Hepatocyte (in vitro differentiated cells): ENCODE measurements at places on chromosomes 13 and 19. TPM values are rescaled to one million over a fixed set of nuclear protein-coding genes. Genes with fewer than 3 reads are reported as not detected.
A peak's percentile ranks its signal among the peaks of the same experiment; 100 is the strongest.

DNA sequence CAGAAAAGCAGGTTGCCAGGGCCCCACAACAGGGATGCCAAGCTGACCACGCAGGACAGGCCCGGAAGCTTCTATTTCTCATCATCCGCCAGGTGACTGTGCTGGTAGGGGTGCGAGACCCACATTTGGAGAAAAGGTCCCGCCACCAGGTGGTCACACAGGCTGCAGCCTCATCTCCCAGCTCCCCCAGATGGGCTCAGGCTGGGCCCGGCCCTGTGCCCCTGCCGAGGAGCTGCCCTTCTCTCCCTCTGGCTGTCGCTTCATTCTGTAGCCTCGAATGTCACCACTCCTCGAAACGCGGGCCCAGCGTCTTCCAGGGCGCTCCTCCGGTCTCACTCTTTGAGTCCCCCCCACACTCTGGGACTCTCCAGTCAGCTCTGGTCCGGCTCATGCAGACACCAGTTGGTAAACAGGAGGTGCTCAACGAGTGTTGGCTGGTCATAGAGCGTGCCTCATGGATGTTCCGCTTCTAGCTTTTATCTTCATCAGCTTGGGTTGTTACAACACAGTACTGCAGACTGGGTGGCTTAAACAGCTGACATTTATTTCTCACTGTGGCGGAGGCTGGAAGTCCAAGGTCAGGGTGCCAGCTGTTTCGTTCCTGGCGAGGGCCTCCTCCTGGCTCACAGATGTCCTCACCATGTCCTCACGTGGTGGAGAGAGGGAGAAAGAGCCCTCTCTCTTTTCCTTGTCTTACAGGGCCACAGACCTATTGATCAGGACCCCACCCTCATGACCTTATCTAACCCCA lies 87.1 kb downstream of the TEX29 start:
- no peak for DNase-seq

GRCh38 chr13:25581351-25581750 lies 209.6 kb downstream of the ATP8A2 start:
- no peak for DNase-seq

GRCh38 chr19:30739394-30739793 lies 367.2 kb downstream of the ZNF536 start:
- no peak for DNase-seq

- no peak for DNase-seq
Measured at GRCh38 chr19:33630880-33631608, 9.3 kb downstream of the CHST8 start.

Gene CGB8
- polyA plus RNA-seq: 0.53 TPM in 1 of 2 replicates, not detected in the other

GRCh38 chr19:33639035-33639681 lies 17.4 kb downstream of the CHST8 start:
- DNase-seq: no peak

DNA sequence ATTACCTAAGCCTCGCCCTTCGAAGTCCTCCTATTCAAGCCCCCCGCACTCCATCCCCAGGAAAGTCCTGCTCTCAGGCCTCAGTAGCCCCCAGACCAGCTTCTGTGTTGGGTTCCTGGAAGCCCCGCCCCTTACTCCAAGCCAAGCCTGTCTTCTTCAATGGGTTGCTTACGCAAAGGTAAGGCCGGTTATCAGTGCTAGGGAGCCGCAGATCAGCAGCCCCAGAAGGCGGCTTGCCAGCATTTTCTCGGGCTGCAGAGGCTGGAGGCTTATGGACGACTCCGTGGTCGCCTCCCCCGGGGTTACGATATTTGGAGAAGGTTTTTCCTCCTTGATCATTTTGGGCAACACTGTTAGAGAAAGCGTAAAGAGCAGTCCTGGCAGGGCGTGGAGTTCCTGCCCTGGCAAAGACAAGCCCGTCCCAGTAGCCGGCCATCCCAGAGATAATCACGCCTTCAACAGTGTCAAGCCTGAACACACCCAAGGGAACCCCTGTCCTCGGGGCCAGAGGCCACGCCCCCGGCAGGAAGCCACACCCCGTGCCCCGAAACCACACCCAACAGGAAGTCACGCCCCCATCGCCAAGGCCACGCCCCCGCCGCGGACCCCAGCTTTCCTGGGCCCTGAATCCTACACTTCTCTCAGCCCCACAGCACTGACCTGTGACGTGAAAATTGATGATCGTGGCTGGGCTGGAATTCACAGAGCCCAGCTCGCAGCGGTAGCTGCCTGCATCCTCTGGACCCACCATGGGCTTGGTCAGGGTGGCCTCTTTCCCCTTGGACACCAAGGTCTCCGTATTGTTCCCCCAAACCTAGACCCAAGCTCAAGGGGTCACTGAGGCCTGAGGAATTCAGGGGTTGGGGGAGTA lies 954 bp upstream of the RASIP1 start:
- DNase-seq: no peak

Gene TUBB4A
- 7.3 and 7.9 TPM in 2 replicates for polyA plus RNA-seq

Gene MIPEP
- polyA plus RNA-seq: 17.1 and 19.2 TPM in 2 replicates

GRCh38 chr19:8721334-8721733 lies at the start of gene OR2Z1:
Gene OR2Z1, plus strand, starts transcription at chr19:8721634. Its CDS starts 9,395 bp downstream, at chr19:8731029.
- no peak for DNase-seq

DNA sequence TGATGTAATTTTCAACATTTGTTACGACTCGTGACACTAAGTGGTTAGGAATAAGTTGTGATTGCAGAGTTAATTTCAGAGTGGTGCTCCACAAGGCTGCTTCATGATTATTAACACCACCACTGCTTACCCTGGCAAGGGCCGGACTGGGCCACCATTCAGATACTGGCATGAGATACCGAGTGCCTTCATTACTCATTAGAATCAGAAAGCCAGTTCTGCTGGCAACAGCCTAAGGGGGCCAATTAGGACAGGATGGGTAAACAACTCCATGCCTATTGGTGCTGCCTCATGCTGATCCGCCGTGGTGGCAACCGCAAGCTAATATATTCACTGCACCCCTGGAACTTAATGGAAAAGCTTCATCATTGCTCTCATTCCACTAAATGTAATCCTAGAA lies 575.1 kb downstream of the EFNB2 start:
- no peak for DNase-seq

- DNase-seq: peak; percentile 61
Measured at GRCh38 chr13:95115525-95115924, 185.7 kb downstream of the ABCC4 start.

Gene SAE1
- polyA plus RNA-seq: 97.2 and 98.8 TPM in 2 replicates

DNA sequence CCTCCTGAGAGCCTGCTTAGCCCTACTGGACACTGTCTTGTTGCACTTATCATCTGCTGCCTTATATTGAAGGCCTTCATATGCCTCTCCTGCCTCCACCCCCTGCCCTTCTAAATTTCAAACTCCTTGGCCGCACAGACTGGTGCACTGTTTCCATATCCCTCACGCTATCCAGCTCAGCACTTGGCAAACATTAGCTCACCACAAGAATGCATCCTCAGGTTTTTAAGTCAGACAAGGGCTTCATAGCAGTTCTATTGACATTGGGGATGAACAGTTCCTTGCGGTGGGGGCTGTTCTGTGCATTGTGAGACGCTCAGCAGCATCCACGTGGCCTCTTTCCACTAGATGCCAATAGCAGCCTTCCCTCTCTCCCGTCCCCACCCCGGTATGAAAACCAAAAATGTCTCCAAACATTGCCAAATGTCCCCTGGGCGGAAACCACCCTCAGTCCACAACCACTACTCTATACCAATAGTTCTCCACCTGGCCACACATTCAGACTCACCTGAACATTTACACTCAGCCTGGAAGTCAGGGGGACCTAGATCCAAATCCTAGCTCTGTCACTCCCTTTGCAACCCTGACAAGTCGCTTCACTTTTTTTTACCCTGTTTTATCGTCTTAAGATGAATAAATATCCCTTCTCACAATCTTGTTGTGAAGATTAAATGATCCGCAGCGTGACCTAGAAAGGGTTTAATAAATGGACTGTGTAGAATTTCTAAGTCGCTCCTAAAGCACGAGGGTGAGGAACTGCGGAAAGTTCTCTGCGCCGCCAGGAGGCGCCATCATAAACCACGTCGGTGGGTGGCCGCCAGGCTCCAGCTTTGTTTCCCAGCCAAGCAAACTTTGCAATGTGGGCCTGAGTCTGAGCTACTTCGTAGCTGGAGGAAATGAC lies 3.6 kb upstream of the CEACAM3 start:
- DNase-seq: peak; percentile 51

- DNase-seq: no peak
Measured at GRCh38 chr13:95451656-95452055, 100.9 kb upstream of the CLDN10 start.

- no peak for DNase-seq
Measured at GRCh38 chr13:102704238-102705058, 9.6 kb upstream of the METTL21C start.

DNA sequence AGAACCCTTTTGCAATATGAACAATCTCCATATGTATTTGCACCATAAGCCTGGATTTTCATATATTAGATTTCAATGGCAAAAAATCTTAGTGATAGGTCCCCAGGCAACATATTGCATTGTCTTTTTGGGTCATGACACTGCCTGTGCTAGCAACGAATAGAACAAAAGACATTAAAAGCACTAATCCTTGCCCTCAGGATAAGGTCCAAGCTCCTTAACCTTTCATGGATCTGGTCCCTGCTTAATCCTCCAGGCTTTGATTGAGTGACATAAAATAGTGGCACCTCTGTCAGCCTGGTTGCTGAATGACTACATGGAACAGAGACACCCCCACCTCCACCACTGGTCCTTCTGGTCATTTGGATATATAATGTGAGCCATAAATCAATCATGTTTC lies 134.4 kb downstream of the RBM26 start:
- no peak for DNase-seq

- DNase-seq: no peak
Measured at GRCh38 chr13:60707878-60708277, 310.9 kb downstream of the TDRD3 start.

GRCh38 chr13:32036126-32036695 lies 4.6 kb downstream of the FRY start:
- no peak for DNase-seq

DNA sequence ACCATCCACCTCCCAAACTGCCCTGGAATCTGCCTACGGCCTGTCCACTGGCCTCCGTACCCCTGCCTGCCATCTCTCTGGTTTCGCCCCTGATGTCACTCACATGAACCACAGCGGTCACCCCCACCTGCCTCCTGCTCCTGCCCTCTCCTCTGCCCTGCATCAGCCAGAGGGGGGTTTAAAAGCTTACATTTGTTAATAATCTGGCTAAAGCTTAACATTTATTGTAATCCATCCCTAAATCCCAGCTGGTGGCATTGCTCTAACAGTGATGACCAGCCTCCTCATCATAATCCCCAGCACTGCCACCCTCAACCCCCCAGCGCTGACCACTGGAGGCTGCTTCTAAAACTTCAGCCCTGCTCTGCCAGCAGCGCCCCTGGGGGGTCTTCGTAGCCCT lies 38.9 kb downstream of the DNM2 start:
- DNase-seq: no peak

DNA sequence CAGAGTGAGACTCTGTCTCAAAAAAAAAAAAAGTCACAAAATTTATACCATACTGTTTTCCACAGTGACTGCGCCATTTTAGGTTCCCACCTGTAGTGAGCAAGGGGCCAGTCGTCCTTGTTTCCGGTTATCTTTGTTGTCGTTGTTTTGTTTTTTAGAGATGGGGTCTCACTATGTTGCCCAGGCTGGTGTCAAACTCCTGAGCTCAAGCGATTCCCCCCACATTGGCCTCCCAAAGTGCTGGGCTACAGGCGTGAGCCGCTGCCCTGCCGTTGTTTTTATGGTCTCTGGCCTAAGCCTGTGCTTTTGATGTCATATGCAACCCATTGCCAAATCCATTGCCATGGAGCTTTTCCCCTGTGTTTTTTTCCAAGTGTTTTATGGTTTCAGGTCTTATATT lies 3.3 kb downstream of the UPF3A start:
- no peak for DNase-seq

- DNase-seq: peak; percentile 41
Measured at GRCh38 chr19:35063940-35064818, 22.7 kb downstream of the HPN start.

DNA sequence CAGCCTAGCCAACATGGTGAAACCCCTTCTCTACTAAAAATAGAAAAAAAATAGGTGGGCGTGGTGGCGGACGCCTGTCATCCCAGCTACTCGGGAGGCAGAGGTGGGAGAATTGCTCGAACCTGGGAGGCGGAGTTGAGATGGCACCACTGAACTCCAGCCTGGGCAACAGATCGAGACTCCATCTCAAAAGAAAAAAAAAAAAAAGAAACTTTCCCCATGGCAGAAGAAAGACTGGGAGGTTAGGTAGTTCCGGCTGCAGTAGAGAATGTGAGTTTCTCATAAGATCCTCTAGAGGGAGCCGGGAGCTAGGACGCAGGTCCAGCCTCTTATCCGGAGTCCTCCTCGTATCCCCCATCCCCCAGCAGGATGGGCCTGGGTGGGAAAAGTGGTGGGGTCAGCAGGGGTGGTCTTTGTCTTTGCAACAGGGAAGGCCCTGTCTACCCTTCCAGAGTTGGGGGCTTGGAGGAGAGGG lies 13.2 kb upstream of the CREB3L3 start:
- peak; percentile 83 for DNase-seq

- no peak for DNase-seq
Measured at GRCh38 chr19:11171144-11171543, 15.6 kb upstream of the SPC24 start.

Gene RGS9BP
- 2.1 and 3.0 TPM in 2 replicates for polyA plus RNA-seq

GRCh38 chr13:60396783-60397703 lies at the start of gene TDRD3:
Gene TDRD3, plus strand, starts transcription at chr13:60397220. Its CDS starts 145 bp downstream, at chr13:60397365.
- DNase-seq: peak; percentile 91

- DNase-seq: peak; percentile 50
Measured at GRCh38 chr13:66657165-66657881, 572.8 kb downstream of the PCDH9 start.

Gene PTH2
- polyA plus RNA-seq: not detected in 2 replicates

DNA sequence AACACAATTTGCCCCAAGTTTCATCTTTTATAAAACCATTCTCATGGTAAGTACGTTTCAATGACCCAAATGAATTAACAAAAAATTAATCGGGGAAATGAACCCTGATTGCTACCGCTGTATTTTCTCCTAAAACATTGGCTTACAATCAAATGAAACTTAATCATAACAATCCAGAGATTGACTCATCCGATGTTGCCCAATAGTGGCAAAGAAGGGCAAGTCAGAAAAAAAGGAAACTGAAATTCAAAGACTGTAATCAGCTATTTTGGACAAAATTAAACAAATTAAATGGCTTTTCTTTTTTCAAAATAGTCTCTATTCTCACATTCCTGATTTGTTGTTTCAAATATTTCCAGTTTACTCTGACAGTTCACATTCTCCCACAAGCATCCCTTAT lies 3.9 kb upstream of the ACOD1 start:
- DNase-seq: no peak

GRCh38 chr19:36876993-36877938 lies 26.6 kb downstream of the ZNF345 start:
- DNase-seq: no peak

DNA sequence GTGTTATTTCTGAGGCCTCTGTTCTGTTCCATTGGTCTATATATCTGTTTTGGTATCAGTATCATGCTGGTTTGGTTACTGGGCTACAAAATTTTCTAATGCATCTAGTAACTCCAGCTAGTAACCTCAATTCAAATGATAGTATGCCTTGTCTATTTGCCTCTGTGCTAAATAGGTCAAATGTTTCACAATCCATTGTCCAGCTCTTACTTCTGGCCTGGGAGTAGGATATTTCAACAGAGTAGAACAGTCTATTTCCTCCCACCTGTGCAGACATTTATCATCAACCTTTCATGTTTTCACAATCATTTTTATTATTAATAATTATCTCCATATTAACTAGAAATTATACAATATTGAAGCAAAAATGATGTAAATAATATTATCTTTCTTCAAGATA lies 18.1 kb upstream of the NDFIP2 start:
- DNase-seq: no peak

GRCh38 chr19:7195046-7195445 lies 99.2 kb downstream of the INSR start:
- DNase-seq: no peak

- no peak for DNase-seq
Measured at GRCh38 chr19:22545751-22546150, 88.4 kb upstream of the ZNF492 start.
